ENCODE measurements at places on chromosomes 12 and 14.

- DNase-seq, result no peak
Measured at GRCh38 chr12:69354556-69355187, 4.9 kb upstream of the YEATS4 start.

DNA sequence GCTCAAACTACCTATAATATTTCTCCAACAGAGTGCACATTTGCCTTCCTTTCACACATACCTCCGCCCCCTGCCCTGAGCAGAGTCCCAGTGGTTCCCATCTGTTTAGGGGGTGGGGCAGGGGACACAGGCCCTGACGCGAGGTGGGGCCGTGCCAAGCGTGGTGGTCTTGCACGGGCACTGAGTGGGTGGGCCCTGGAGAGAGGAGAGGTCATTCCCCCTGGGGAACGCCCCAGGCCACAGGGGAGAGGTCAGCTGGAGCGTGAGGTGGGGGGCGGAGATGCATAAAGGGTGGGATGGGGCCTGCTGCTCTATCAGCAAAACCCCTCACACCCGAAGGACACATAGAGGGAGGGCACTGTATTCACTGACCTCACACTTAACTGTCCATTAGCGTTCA, 441.9 kb downstream of the TMEM121 start:
- no peak for DNase-seq

GRCh38 chr14:58747181-58747580, 109.4 kb downstream of the DACT1 start:
- no peak for DNase-seq

DNA sequence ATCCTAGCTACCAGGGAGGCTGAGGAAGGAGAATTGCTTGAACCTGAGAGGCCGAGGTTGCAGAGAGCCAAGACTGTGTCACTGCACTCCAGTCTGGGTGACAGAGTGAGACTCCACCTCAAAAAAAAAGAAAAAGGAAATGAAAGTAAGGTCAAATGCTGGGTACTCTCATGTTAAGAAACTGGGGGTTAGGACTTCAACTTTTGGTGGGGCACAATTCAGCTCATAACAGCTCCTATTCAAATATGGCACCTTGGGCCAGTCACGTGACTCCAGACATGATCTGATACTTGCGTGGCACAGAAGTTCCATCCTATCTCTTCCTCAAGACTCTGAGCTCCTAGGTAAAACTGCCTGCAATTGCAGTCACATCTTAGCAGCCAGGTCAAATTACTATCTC, 142.7 kb downstream of the EGLN3 start:
- DNase-seq, result no peak

DNA sequence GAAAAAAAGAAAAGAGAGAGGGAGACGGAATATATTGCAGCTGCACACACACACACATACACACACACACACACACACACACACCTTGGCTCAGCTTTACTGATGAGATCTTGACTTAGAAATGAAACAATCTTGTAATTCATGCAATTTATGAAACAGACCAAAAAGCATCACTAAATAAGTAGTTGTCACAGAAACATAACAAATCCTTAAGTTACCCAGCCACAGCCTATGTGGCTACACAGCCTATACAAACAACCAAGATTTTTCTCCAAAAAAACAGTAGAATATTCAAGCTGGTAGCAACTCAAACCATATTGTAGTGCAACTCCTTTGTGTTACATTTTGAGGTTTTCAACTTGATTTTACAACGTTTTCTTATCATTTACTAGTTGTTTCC, 37.9 kb upstream of the GNG2 start:
- DNase-seq, result no peak

DNA sequence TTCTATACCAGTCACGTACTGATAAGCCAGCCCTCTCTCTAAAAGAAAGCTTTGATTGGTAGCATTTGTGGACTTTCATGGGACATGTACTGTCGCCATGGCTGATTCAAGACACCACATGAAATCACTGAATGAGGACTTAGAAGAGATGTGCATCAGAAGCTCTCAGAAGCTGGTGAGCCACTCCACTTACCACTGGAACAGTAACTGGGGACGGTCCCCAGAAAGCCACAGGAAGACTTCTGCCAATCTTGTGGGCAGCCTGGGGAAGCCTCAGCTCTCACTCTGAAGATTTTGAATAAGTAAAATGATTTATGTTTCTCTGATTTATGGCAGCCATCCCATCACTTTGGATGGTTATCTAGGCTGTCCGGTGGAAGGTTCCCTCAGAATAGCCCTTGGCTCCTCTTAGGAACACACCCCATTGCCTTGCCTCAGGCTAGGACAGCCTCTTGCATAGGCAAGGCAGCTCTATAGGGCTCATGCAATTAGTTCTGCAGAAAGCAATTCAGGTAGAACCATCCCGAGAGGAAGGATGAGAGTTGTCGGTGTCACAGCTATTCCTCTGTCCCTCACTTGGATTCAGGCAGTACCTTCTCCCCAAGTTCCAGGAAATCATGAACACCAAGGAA, 9.8 kb downstream of the DHRS1 start:
- DNase-seq, result no peak

- no peak for DNase-seq
Measured at GRCh38 chr12:26741584-26742227, 91.3 kb downstream of the ITPR2 start.

GRCh38 chr12:106030210-106031071, 108.3 kb downstream of the NUAK1 start:
- peak; percentile 17 for DNase-seq

DNA sequence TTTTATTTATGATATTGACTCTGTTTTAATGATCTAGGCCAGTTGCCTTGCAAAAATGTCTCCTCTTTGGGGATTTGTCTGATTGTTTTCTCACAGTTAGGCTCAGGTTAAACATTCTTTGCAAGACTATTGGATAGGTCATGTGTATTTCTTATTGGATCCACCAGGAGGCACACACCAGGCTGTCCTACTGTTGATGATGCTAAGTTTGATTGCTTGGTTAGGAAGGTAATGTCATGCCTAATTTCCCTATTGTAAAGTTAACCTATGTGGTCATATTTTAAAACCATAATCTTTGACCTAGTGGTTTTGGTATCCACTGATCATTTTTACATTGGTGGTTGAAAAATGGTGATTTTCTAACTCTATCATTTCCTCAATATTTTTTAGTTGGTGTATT, 137.1 kb downstream of the BRMS1L start:
- peak; percentile 67 for DNase-seq

DNA sequence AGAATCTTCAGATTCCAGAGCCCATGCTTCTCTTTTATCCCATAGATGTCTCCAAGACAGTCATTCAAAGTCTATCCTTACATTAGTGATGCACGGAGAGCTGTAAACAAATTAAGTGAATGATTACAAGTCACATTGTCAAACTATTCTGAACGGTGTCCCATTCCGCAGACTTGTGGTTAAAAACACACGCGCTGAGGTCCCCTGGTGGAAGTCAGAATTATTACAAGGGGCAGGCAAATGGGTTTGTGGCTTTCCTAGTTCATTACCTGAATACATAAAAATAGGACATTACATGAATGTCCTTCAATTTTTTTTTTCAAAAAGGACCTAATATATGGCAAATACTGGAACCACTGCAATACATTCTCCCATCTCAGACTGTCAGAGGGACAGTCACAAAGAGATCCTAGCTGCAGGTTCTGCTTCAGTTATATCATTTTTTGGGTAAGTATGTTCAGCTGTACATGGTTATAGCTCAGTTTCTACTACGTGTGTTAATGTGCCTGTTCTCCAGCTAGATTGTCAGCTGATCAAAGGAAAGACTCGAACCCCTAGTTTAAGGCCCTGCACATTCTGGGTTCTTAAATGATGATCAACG, 53.1 kb upstream of the STON2 start:
- DNase-seq, result peak; percentile 79

- DNase-seq, result peak; percentile 13
Measured at GRCh38 chr14:34018564-34019244, 67.8 kb upstream of the EGLN3 start.

- peak; percentile 73 for DNase-seq
Measured at GRCh38 chr14:101564819-101565698, 3.8 kb downstream of the DIO3 start.
